Retina (tissue), 1 donor: ENCODE measurements at places on chromosomes 1 and 21.

- DNase-seq = no peak
Measured at GRCh38 chr1:195345149-195345548, 1263.1 kb downstream of the KCNT2 start.

DNA sequence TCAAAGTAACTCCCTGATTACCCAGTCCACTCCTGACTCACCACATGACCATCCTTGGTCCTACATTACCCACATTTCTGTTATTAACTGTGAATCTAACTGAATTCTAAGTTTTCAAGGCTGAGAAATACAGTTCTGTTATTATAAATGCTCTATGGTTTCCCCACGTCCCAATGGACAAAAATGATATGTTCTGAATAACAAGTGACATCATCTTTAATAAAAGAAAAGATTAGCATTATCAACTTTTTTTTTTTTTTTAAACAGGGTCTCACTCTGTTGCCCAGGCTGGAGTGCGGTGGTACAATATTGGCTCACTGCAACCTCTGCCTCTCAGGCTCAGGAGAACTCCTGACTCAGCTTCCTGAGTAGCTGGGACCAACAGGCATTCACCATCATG lies 59.6 kb downstream of the ZSWIM5 start:
- no peak for DNase-seq

DNA sequence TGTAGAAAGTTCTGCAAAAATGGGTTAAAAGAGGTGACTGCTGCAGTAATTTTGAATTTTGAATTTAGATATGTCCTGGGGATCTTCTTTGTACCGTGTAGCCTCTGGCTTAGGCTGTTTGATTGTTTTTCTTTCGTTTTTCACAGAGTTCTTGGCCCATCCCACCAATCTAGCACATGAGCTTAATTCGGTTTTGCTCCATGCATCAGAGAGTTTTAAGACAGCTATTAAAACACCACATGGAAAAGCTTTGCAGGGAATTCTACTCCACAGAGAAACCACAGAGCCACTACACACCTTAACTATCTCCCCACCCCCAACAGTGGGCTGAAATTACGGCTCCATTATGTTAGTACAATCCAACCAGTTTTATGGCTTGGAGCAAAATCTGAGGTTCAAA lies 25.5 kb downstream of the SPAG17 start:
- DNase-seq = no peak

GRCh38 chr1:11794446-11795237 lies 11.1 kb downstream of the MTHFR start:
- no peak for DNase-seq

DNA sequence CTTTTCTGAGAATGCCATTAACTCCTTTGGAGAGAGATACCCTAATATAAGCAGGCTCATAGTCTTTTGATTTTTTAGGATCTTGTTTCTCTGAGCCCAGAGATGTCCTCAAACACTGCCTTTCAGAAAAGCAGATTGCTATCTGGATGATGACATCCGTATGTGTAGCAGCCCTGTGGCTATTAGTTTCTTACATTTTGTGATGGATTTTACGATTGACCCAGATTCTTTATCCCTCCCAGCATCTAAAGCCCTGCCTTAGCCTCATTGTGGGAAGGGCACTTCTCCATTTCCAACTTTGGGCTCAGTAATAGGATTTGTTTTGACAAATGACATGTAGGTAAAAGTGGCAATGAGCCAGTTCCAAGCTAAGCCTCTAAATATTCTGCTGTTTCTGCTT lies 300.3 kb downstream of the TTLL7 start:
- no peak for DNase-seq

DNA sequence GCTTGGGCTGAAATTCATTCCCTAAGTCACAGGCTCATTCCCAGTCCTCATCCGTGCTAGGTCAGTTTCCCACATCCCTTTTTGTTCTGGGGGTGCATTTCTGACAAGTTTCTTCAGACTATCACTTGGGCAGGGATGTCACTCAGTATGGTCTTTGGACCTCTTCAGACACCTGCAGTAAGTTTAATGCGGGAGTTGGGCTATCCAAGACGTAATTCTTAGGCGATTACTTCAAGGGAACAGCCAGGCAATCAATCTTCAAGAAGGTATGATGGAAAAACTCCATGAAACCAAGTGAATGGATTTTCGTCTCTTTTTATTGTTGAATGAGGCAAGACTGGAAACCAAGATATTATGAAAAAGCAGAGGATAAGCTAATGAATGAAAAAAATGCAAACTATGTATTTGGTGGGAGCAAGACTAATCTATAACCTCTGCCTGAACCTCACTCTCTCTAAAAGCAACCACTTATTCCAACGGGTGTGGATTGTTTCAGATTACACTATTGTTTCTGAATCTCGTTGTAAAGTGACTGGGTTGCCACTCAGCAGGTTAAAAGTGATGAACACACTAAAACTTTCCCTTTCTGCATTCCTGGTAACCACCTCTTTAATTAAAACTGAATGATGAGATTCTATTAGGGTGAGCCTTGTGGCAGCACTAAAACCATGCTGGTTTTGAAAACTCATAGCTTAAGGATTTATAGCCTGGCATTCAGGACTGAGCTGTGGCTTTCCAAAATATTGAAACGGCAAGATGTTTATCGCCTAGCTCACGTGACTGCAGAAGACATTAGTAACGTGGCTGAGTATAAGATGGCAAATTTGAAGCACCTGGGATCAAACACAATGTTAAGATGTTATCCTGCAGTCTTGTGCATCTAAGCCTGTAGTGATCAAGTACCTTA lies 1.1 kb downstream of the RASAL2 start:
- DNase-seq = peak; percentile 17
